ENCODE measurements at places on chromosomes 11 and 22. TPM values are rescaled to one million over a fixed set of nuclear protein-coding genes. Genes with fewer than 3 reads are reported as not detected.

FGF4 gene
- not detected for total RNA-seq

ZBED5 gene
- 34.9 TPM for total RNA-seq

ART1 gene
- total RNA-seq: not detected

WNT11 gene
- 8.9 TPM for total RNA-seq

CHRNA10 gene
- total RNA-seq: 0.68 TPM

SLC22A12 gene
- not detected for total RNA-seq

MACROD1 gene
- total RNA-seq: 23.3 TPM

FAM83F gene
- under 0.01 TPM for total RNA-seq

MMP8 gene
- total RNA-seq: not detected
